ENCODE measurements at places on chromosomes 3 and 15. TPM values are rescaled to one million over a fixed set of nuclear protein-coding genes. Genes with fewer than 3 reads are reported as not detected.

GRCh38 chr3:192010490-192010889 is 549.5 kb downstream of the PYDC2 start:
- no peak for DNase-seq

The ESYT3 gene
- not detected for polyA plus RNA-seq

DNA sequence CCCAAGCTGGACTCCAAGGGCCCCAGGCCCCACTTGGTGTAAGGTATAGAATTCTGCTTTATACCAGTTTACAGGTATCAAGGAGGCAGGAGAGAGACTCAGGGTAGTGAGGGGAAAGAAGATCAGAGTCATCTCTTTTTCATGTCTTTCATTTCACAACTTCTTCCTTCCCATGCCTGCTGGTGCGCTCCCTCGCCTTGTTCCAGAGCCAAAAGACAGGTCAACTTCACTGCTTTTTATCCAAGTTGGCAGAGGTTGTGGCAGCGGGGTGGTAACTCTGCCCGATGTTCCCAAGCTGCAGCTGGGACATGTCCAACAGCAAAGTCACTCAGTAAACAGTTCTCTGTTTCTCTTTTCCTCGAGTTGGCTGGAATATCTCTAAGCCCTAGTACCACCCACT is 86.3 kb upstream of the TCF12 start:
- DNase-seq, result no peak

DNA sequence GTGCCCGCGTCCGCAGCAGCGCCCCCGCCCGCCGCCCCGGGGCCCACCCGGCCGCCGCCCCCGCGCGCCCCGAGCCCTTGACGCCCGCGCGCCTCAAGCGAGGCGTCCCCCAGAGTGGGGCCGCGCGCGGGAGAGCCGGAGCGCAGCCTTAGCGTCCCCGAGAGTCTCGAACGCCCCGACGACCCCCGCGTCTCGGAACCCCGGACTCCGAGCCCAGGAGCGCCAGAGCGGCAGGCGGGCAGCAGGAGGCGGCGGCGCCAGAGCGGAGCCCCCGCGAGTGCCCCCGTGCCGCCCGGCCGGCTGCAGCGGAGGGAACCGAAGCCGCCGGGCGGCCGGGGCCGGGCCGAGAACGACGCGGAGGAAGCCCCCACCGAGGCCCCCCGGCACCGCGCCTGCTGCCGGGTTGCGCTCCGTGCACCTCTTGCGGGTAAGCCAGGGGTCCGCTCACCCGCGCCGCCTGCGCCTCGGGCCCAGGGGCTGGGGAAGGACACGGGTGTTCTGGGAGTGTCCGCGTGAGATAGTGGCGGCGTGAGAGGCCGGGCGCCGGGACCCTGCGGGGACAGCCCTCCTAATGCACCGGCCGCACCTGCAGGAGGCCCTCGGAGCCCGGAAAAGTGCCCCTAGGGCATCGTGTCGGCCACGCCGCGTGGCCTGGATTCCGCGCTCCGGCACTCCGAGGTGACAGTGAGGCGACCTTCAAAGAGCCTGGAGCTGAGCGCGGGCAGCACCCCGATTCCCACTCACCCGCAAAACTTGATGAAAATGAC is 52.0 kb upstream of the ULK4 start:
- peak; percentile 40 for DNase-seq

GRCh38 chr3:125200731-125201139 is 11.8 kb downstream of the SLC12A8 start:
- no peak for DNase-seq

DNA sequence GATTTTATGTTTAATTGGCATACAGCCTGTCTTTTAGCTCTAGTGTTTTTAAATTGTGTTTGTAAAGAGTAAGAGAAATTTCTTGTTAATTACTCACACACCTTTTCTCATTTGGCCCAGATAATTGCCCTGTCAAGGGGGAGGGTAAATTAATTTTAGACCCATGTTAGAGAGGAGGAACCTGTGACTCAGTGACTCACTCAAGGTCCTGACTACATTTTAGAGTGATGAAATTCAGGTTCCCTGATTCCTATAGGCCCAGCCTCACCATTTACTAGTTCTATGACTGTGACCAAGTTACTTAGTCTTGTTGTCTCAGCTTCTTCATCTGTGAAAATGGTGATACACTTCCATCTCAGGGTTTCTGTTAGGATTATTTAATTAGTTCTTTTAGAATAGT is 125.2 kb upstream of the DPH6 start:
- DNase-seq, result no peak

- peak; percentile 15 for DNase-seq
Observed at GRCh38 chr15:78641102-78641748, at the start of gene CHRNB4. Gene CHRNB4 (minus strand): TSS chr15:78641210. CDS start chr15:78641133, 77 bp downstream.

DNA sequence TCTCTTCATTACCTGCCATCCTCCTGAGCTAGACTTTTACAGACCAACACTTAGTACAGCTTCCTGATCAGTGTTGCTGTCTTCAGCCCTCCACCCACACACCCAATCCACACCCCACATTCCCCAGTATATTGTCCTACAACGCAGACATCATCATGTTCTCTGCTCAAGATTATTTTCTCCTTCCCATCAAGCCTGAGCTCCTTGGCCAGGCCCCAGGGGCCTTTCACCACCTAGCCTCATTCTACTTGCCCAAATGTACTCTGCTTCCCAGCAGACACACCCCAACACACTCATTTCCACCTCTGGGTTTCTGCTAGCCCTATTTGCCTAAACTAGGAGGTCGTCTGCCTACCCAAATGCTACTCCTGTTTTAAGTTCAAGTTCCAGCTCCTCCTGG is 37.0 kb downstream of the DAPK2 start:
- no peak for DNase-seq

- no peak for DNase-seq
Observed at GRCh38 chr3:179943117-179943880, 93.4 kb downstream of the PEX5L start.

DNA sequence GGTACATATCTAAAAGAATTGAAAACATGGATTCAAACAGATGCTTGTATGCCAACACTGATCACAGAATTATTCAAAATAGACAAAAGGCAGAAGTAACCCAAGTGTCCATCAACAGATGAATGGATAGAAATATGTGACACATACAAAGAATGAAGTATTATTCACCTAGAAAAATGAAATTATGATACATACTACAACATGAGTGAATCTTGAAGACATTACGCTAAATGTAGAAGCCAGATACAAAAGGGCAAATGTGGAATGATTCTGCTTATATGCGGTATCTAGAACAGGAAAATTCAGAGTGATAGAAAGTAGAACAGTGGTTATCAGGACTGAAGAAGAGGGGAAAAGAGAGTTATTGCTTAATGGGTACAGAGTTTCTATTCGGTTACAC is 26.2 kb upstream of the SLC12A8 start:
- DNase-seq, result no peak

DNA sequence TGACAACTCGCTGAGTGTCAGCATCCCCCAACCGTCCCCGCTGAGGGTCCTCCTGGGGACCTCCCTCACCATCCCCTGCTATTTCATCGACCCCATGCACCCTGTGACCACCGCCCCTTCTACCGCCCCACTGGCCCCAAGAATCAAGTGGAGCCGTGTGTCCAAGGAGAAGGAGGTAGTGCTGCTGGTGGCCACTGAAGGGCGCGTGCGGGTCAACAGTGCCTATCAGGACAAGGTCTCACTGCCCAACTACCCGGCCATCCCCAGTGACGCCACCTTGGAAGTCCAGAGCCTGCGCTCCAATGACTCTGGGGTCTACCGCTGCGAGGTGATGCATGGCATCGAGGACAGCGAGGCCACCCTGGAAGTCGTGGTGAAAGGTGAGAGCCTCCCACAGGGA is 35.4 kb downstream of the ACAN start:
- no peak for DNase-seq

GRCh38 chr15:101250873-101251829 is 697 bp downstream of the CHSY1 start:
- peak; percentile 37 for DNase-seq

DNA sequence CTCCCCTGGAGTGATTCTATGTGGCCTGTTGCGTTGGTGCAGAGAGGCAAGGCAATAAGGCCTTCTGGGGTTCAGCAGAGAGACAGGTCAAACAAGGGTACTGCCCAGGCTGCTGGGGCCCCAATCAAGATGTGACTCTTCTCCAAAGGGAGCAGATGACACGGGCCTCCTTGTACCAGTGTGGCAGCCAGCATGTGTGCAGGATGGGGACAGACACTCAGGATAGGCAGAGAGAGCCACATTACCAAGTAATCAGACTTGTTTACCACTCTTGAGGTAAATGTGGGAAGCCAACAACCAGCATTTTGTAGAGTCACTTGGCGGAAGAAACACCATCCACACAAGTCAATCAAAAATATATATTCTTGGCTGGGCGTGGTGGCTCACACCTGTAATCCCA is 95.3 kb upstream of the DLG1 start:
- no peak for DNase-seq

DNA sequence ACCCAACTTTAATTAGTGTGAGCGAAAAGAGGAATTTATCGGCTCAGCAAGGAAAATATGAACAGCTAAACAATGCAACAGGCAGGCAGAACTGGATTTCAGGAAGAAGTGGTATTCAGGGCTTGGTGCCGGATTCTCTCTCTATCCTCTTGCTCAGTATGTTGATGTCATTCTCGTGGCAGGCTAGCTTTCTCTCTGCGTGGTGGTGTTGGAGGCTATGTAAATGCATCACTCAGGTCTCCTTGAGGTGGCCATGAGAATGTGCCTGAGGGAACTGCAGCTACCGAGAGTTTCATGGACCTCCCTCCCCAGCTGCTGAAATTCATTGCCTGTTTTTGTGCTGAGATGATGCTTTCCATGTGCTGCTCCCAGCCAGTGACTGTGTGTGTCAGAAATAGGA is 18.3 kb upstream of the SYN2 start:
- DNase-seq, result no peak

GRCh38 chr3:127821394-127821793 is 921 bp downstream of the MGLL start:
- DNase-seq, result no peak

Measured in immature natural killer cell (primary cell).